IPS DF 6.9 (cell line): ENCODE measurements at places on chromosomes 2 and 18.

GRCh38 chr2:187447336-187447735 is 716 bp downstream of the CALCRL start:
- DNase-seq, result no peak

DNA sequence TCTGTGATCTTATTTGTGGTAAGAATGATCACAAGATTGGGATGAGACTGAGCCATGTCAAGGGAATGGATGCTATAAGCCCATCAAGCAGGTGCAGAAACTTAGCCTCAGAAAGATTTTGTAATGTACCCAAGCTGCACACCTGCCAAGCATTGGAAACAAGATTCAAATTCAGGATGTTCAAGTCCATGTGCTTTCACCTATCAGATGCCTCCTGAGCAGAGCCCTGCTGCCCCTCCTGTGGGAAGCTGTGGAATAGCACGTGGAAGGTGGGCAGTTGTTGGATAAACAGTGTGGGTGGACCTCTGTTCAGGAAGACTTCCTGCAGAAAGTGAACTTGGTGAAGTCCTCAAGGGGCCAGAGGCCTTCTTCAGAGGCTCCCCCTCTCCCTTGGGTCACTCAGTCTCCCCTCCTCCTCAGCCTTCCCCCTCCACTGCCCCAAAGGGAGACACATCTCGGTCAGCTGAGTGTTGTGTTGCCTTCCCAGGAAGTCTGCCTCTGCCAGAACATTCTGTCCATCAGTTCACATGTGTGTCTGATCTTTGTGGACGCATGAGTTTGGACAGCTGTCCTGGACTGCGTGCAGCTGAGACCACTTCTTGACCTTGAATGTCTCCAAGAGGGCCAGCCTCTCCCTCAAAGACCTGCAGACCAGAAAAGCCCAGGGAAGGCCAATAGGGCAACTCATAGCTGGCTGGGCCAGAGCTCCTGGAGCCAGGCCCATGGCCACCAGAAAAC is 186.1 kb downstream of the INHBB start:
- no peak for DNase-seq

DNA sequence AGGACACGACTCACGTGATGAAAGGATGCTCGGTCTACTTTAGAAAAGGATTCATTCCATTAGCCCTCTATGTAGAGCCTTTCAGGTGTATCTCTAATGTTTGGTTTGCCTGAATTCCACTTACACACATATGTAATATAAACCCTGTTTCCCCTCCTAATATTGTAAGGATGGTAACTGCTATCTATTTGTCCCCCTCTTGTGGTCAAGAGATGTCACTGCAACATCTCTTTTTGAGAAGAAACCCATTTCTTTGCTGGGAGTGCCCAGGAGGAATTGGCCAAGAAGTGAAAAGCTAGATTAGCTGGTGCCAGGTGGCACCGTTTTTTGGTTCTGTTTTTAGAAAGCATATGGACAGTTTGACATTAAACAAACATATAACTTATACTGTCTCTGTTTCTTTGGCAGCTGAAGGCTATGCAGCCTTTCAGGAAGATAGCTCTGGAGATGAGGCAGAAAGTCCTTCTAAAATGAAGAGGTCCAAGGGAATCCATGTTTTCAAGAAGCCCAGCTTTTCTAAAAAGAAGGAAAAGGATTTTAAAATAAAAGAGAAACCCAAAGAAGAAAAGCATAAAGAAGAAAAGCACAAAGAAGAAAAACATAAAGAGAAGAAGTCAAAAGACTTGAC is 41.2 kb downstream of the RALBP1 start:
- no peak for DNase-seq

DNA sequence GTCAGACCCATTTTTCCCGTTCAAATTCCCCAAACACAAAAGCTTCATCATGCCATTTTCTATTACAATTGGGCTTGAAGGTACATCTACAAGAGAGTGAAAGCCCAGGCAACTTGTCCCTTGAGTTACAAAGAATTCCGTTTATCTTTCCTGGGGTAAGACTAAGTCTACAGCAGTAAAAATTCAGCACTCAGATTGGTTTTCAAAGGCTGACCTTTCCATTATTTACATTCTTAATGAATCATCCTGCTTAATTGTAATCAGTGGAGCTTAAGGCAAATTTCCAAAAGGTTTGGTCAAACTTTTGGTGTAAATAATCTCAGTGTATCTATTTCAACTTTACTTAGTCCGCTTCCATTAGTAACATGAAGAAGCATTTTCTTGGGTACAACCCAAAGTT is 33.4 kb upstream of the ST3GAL5 start:
- no peak for DNase-seq
